ENCODE measurements at places on chromosomes 2 and 18. TPM values are rescaled to one million over a fixed set of nuclear protein-coding genes. Genes with fewer than 3 reads are reported as not detected.

Gene NOL4
- total RNA-seq, result not detected

GRCh38 chr18:58676270-58676669 lies 5.0 kb downstream of the MALT1 start:
- H3K27ac ChIP-seq, result no peak overlapping the region
- H3K4me3 ChIP-seq, result no peak overlapping the region
- peaks cover 42% of the 10 kb centered on the region for H3K4me1 ChIP-seq
- peaks cover 47% of the 10 kb centered on the region for H3K36me3 ChIP-seq
- no peak for DNase-seq
- no peaks in the 10 kb centered on the region for H3K27me3 ChIP-seq

DNA sequence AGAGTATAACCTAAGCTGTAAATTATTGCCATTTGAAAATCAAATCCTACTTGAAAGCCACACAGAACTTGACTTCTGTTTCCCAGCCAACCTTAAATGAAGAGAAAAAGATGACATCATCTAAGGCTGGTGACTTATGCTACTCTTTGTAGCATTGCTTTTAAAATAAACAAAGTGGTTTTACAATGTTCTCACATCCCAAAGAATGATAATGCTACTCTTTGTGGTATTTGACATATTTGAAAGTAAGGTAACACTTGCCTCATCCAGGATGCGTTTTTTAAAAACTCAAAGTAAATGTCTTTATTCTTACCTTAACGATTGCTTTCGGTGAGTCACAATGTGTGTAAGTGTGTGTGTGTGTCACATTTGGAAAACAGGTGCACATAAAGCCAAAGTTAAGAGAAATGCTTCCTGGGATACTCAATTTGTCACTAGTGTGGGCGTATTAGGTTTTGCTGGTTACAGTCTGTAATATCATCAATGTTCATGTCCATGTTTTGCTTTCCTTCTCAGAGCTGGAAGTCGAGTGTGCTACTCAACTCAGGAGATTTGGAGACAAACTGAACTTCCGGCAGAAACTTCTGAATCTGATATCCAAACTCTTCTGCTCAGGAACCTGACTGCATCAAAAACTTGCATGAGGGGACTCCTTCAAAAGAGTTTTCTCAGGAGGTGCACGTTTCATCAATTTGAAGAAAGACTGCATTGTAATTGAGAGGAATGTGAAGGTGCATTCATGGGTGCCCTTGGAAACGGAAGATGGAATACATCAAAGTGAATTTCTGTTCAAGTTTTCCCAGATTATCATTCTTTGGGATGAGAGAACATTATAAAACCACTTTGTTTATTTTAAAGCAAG lies 2.6 kb downstream of the PMAIP1 start:
- DNase-seq, result no peak
- H3K27me3 ChIP-seq, result no peaks in the 10 kb centered on the region
- peak overlapping the region; percentile 94 for H3K4me3 ChIP-seq
- H3K36me3 ChIP-seq, result peaks cover 38% of the 10 kb centered on the region
- H3K4me1 ChIP-seq, result peaks cover 73% of the 10 kb centered on the region

- H3K27me3 ChIP-seq, result peaks cover 11% of the 10 kb centered on the region
- peaks cover 14% of the 10 kb centered on the region for H3K4me1 ChIP-seq
- peaks cover 3% of the 10 kb centered on the region for H3K36me3 ChIP-seq
- DNase-seq, result peak; percentile 50
Measured at GRCh38 chr2:222861411-222862105, 722 bp downstream of the ACSL3 start.

DNA sequence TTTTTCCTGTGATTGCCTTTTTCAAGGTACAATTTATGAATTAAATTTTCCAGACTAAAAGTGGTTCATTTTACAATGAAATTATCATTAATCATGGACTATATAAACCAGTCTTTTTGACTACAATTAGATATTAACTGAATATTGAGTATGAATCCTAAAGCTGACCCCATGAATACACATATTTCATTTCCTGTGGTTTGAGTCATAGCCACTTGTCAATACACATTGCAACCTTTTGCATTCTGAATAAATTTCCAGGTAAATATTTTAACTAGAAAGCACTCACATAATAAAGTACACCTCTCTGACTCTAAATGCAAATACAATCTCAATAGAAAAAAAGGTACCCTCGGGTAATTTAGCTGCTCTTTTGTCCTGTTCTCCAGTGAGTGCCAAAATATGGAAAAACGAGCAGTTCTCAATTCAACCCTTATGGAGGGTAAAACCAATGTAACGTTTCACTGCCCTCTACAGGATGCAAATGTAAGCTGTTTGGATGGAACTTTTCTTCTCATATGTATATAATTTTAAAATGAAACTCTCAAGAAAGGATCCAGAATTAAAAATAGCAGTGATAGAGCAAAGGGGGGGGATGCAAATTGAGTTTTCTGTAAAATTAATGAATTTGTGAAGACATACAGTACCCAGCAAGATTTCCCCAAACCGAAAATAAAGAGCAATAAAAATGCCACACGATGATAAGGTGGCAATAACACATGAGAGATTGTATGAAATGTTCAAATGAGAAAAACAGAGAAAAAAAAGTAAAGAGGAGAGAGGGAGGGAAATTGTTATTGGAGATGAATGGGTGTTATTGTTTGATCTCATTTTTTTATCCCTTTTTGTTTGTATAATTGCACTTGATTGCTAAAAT lies 1795.7 kb upstream of the PIK3C3 start:
- no peaks in the 10 kb centered on the region for H3K36me3 ChIP-seq
- no peaks in the 10 kb centered on the region for H3K27me3 ChIP-seq
- no peak for DNase-seq
- H3K4me1 ChIP-seq, result no peaks in the 10 kb centered on the region

- H3K27me3 ChIP-seq, result peaks cover 7% of the 10 kb centered on the region
- no peak for DNase-seq
- no peak overlapping the region for H3K27ac ChIP-seq
Measured at GRCh38 chr18:46460754-46461153, 196.3 kb downstream of the LOXHD1 start.

Gene SNED1
- total RNA-seq, result 34.3 TPM

Gene KCNIP3
- total RNA-seq, result not detected

Gene KCNK3
- total RNA-seq, result not detected

- H3K36me3 ChIP-seq, result no peaks in the 10 kb centered on the region
- no peak overlapping the region for H3K4me3 ChIP-seq
- H3K4me1 ChIP-seq, result no peaks in the 10 kb centered on the region
- no peaks in the 10 kb centered on the region for H3K27me3 ChIP-seq
- no peak overlapping the region for H3K27ac ChIP-seq
Measured at GRCh38 chr2:214019229-214019972, 391.5 kb upstream of the VWC2L start.

GRCh38 chr2:46846536-46846935 lies 69.1 kb downstream of the MCFD2 start:
- H3K4me1 ChIP-seq, result no peaks in the 10 kb centered on the region
- peaks cover 18% of the 10 kb centered on the region for H3K27me3 ChIP-seq
- no peak overlapping the region for H3K27ac ChIP-seq
- no peaks in the 10 kb centered on the region for H3K36me3 ChIP-seq
- H3K4me3 ChIP-seq, result no peak overlapping the region
- DNase-seq, result no peak

Gene CACNB4
- 0.30 TPM for total RNA-seq

- no peak overlapping the region for H3K27ac ChIP-seq
- no peak overlapping the region for H3K4me3 ChIP-seq
- no peaks in the 10 kb centered on the region for H3K27me3 ChIP-seq
- H3K36me3 ChIP-seq, result no peaks in the 10 kb centered on the region
- H3K4me1 ChIP-seq, result no peaks in the 10 kb centered on the region
Measured at GRCh38 chr2:63699549-63699839, 110.7 kb downstream of the MDH1 start.

Gene PRSS56
- total RNA-seq, result not detected

Gene EN1
- total RNA-seq, result not detected

Gene SALL3
- not detected for total RNA-seq

Gene CNDP1
- total RNA-seq, result not detected

GRCh38 chr2:127085317-127085681 lies 21.7 kb downstream of the BIN1 start:
- H3K4me3 ChIP-seq, result no peak overlapping the region
- peaks cover 7% of the 10 kb centered on the region for H3K27me3 ChIP-seq
- DNase-seq, result no peak
- H3K4me1 ChIP-seq, result peaks cover 43% of the 10 kb centered on the region
- peaks cover 6% of the 10 kb centered on the region for H3K36me3 ChIP-seq
- peak overlapping the region; percentile 63 for H3K27ac ChIP-seq

GRCh38 chr2:160652236-160652635 lies 158.6 kb upstream of the RBMS1 start:
- no peaks in the 10 kb centered on the region for H3K36me3 ChIP-seq
- H3K27me3 ChIP-seq, result peaks cover 3% of the 10 kb centered on the region
- peak; percentile 76 for DNase-seq
- H3K4me1 ChIP-seq, result peaks cover 24% of the 10 kb centered on the region
- H3K27ac ChIP-seq, result peak overlapping the region; percentile 36
- no peak overlapping the region for H3K4me3 ChIP-seq

GRCh38 chr2:241064802-241065354 lies 37.2 kb downstream of the MTERF4 start:
- H3K27ac ChIP-seq, result no peak overlapping the region
- no peak for DNase-seq
- H3K27me3 ChIP-seq, result no peaks in the 10 kb centered on the region
- no peaks in the 10 kb centered on the region for H3K36me3 ChIP-seq
- no peak overlapping the region for H3K4me3 ChIP-seq
- no peaks in the 10 kb centered on the region for H3K4me1 ChIP-seq

Gene IL1A
- 5.4 TPM for total RNA-seq

DNA sequence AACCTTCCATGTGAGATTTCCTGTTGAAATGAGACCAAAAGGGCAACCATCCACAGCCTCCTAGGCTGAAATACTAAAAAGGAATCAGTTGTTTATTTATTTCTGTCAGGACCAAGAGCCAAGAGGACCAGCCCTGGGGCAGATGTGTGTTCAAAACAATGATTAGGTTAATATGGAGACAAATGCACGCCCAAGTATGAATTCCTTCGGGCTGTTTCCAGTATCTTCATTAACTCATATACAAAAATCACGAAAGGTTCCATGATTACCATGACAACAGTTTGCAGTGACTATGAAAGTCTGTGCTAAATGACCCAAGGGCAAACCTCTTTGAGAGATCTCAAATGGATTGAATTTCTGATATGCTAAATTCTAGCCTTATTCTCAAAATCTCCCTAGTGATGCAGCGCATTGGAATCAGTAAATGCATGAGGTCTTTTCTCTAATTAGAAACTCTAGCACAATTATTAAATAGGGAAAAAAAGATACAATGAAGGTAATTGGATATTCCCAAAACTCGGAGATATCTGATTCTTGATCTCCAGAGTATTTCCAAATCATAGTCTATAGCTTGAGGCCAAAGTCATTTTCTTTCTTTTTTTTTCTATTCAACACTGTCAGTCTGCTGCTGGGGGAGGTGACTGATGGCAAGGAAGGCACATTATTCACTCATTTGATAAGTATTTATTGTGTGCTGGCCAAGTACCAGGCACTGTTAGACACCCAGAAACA lies 35.6 kb downstream of the VIT start:
- no peaks in the 10 kb centered on the region for H3K4me1 ChIP-seq
- DNase-seq, result no peak
- H3K4me3 ChIP-seq, result no peak overlapping the region
- H3K36me3 ChIP-seq, result no peaks in the 10 kb centered on the region
- H3K27me3 ChIP-seq, result peaks cover 4% of the 10 kb centered on the region

DNA sequence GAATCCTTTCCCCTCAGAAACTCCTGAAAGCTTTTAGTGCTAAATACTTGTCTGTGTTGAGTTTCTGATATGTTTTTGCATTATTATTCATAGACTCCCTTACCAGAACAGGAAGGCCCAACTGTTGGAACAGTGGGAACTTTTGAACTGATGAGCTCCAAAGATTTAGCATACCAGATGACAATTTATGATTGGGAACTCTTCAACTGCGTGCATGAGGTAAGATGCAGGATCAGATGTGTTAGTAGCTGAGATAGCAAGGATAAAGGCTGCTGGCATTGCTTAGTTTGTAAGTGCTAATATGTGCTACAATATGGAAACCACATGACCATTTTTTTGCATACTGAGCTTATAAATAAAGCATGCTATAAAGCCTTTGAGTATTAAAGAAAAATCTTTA lies 49.2 kb upstream of the MAP3K20 start:
- DNase-seq, result no peak
- no peak overlapping the region for H3K27ac ChIP-seq
- H3K27me3 ChIP-seq, result peaks cover 21% of the 10 kb centered on the region
- no peak overlapping the region for H3K4me3 ChIP-seq
- H3K36me3 ChIP-seq, result no peaks in the 10 kb centered on the region
- no peaks in the 10 kb centered on the region for H3K4me1 ChIP-seq

Gene XIRP2
- not detected for total RNA-seq

Gene MRPL44
- total RNA-seq, result 32.5 TPM

Gene SERPINB10
- not detected for total RNA-seq

DNA sequence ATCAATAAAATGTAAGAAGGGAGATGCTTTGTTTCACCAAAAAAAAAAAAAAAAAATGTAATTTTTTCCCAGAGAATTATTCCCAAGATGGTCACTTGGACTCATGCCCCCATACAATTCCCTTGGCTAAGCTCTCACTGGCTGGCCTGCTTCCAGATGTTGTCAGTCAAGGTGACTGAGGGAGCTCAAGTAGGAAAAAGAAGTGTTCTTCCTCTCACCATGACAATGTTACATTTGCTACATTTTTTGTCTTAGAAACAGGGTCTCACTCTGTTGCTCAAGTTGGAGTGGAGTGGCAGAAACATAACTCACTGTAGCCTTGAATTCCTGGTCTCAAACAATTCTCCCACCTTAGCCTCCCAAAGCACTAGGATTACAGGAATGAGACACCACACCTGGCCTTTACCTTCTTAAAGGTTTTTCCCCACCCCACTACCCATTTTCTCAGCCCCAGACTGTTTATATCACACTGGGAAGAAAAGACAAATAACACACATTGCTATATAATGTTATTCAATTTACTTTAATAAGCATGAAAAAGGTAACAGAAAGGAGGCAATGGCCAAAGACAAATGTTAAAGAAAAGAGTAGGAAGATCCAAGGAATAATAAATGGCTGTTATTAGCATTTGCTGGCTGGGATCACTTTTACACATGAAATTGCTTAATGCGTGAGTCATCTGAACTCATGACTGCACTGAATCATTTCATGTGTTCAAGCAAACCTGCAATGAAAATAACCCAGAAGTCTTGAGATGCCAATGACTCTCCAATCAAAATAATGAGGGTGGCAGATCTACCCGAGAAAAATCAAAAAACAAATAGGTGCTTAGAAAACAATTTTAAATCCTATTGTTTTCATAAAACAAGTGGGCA lies 45.2 kb downstream of the ACVR1 start:
- no peak overlapping the region for H3K4me3 ChIP-seq
- no peak for DNase-seq
- H3K27ac ChIP-seq, result no peak overlapping the region
- peaks cover 13% of the 10 kb centered on the region for H3K4me1 ChIP-seq
- peaks cover 16% of the 10 kb centered on the region for H3K36me3 ChIP-seq

DNA sequence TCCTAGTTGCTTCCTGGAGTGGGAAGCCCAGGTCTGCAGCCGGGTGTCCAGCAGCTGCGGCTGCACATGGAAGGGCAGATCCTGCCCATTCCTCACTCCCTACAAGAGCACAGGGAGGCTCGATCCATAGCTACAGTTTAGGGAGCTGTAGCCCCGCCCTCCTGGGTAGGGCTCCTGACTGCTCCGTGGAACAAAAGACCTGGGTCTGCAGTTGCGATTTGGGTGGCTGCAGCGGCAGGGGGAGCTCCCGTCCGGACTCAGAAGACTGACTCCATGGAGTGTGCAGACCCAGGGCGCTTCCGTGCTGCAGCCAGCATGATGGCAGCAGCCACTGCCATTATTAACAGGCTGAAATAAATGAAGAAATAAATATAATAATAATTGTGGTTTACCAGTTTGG lies 157.3 kb downstream of the CTNNA2 start:
- H3K27me3 ChIP-seq, result no peaks in the 10 kb centered on the region
- no peak overlapping the region for H3K27ac ChIP-seq
- no peaks in the 10 kb centered on the region for H3K36me3 ChIP-seq
- H3K4me1 ChIP-seq, result no peaks in the 10 kb centered on the region
